ENCODE measurements at places on chromosomes 1 and 21.

- DNase-seq, result no peak
Measured at GRCh38 chr1:162292422-162292849, 84.2 kb downstream of the SPATA46 start.

- no peak for DNase-seq
Measured at GRCh38 chr1:13543451-13544220, 29.8 kb upstream of the LRRC38 start.

DNA sequence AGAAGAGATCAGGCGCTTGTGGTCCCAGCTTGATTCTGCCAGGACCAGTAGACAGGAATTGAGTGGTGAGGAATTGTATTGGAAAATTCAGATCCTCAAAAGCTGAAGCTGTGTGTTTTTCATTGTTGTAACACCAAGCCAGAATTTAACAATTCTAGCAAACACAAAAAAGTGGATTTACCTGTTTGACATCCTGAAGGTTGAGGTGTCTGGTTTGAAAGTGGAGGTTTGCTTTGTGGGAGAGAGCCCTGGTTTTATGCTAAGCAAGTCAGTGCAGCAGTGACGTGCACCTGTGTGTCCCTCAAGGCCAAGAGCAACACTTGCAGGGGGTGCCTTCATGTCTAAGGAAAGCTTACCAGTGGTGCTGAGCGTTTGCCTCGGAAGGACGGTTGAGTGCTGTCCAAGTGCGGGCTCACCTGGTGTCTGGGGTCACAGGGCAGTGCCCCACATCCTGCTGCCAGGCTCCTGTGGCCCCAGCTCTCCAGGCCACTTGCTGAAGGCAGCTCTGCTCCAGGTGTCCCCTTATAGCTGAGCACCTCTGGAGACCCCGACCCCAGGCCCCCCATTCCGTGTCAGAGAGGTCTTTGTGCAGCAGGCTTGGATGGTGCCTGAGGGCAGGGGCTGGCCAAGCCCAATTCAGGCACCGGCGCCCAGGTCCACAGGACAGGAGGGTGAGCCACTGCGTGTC lies 27.7 kb downstream of the PCNT start:
- DNase-seq, result no peak

GRCh38 chr1:82844911-82845827 lies 1044.4 kb downstream of the ADGRL2 start:
- no peak for DNase-seq

DNA sequence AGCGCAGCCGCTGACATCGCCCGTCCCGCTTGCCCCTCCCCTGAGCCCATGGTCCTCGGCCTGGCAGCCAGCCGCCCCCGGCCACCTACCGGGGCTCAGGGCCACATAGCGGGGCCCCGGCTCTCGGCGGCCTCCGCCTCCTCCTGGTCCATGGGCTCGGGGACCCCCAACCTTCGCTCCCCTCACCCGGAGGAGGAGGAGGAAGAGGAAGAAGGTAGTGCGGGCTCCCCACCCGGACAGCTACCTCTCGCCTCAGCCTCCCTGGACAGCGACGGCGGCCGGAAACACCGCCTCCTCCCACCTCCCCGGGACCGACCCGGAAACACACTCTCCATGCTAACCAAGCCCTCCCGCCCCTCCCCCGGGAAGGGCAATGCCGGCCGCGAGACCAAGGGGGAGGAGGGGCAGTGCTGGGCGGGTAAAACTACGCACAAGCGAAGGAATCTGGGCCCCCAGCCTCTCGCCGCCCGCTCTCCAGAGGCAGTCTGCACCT lies at the start of gene KIAA0319L:
KIAA0319L (minus strand) TSS at position 286 of the 493 bp plus-strand sequence. CDS start 2,912 bp downstream, outside the sequence.
- peak; percentile 93 for DNase-seq

- DNase-seq, result no peak
Measured at GRCh38 chr1:7535934-7536878, 234.9 kb upstream of the VAMP3 start.

DNA sequence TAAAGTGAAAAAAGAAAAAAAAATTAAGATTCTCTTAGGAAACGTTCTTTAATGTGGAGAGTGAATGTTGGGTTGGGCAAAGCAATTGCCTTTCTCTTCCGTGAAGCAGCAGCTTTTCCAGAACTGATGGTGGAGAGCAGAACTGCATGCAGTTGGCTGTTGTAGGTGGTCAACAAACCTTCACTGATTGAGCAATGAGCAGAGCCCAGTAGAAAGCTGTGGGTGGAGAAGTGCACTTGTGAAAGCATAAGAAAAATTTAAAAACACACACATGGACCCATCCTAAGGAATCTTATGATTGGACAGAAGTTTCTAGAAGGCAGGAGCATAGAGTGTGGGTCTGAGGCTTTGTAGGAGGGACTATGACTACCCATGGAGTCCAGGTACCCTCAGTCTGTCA lies 4.5 kb downstream of the PRELP start:
- no peak for DNase-seq

DNA sequence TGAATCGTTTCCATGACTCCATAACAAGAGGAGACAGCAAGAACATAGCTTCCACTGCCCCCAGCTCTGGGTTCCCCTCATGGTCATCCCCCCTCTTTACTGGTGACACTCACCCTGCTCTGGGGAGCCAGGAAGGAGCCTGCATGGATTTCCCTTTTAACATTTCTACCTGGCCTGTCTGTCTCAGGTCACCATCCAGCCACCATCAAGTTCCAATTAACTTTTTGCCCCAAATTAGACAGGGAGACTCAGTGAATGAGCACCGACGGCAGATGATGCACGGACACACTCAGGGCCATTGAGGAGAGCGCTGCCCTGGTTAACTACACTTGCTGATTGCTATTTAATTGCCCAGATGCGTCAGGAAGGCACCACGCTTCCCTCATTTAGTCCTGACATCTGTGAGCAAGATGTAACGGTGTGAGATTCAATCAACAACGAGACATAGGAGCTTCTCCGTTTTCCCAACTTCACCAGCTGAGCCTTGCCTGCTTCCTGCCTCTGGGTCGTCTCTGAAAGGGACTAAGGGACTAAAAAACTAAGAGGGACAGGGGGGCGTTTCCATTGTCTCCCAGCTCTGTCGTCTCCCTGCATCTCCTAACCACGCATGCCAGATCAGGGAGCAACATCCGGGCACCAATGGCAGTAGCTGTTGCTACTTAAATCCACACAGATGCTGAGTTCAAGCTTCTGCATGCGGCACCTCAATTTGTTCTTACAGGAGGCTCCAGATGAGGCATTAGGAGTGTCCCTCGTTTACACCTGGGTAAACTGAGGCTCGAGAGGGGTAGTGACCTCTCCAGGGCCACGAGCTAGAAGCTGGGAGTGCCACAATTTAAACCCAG lies 426.7 kb downstream of the NPHP4 start:
- DNase-seq, result no peak

DNA sequence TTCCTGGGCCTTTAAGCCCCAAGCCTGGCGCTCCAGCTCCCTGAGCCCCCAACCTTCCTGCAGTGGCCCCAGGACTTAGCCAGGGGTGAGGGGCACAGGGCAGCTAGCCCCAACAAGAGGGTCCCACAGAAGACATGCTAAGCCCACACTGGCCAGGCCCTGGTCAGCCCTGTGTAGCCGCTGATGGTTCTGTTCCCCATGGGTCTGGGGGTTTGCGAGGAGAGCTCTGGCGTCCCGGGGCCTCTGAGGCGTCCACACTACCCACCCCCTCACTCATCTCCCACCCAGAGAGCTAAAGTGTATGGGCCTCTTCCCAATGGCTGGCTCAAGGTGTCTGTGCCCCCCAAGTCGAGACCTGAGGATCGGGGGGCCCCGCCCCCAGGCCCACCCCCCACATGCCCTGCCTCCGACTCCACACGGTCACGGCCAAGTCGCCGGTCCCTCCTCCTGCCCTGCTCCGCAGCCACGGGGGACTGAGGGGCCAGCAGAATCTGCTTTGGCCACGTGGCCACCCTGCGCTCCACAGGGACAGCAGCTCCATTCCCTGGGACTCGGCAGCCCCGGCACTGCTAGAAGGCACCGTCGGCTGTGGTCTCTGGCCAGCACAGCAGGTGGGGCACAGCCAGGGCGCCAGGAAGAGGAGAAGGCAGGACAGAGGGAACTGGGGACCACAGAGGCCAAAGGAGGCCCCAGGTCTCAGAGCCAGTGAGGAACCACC lies 7.8 kb downstream of the TNFRSF18 start:
- no peak for DNase-seq

- DNase-seq, result no peak
Measured at GRCh38 chr1:230122366-230123279, 55.6 kb downstream of the GALNT2 start.

DNA sequence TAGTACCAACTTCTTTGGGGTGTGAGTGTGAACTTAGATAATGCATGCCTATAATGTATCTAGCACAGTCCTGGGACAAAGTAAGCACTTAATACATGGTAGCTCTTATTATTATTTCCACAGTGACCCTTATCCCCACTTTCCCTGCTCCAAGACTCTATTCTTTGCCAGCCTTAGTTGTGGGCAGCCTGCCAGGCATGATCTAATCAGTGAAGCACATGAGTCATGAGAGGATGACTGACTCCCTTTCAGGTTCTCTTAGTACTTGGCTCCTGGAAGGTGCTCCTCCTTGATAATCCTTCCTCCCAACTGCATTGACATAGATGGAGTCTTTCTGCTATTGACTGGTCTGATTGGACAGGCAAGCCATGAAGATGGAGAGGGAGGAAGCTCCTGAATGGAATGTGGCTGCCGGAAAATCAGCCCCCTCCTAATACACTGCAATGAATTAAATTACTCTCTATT lies 17.4 kb upstream of the GNG12 start:
- DNase-seq, result no peak

GRCh38 chr1:193419295-193419694 lies 232.9 kb upstream of the B3GALT2 start:
- no peak for DNase-seq

- DNase-seq, result no peak
Measured at GRCh38 chr1:18237371-18237770, 129.8 kb downstream of the IGSF21 start.

- DNase-seq, result no peak
Measured at GRCh38 chr1:6667139-6667538, 34.5 kb downstream of the DNAJC11 start.

DNA sequence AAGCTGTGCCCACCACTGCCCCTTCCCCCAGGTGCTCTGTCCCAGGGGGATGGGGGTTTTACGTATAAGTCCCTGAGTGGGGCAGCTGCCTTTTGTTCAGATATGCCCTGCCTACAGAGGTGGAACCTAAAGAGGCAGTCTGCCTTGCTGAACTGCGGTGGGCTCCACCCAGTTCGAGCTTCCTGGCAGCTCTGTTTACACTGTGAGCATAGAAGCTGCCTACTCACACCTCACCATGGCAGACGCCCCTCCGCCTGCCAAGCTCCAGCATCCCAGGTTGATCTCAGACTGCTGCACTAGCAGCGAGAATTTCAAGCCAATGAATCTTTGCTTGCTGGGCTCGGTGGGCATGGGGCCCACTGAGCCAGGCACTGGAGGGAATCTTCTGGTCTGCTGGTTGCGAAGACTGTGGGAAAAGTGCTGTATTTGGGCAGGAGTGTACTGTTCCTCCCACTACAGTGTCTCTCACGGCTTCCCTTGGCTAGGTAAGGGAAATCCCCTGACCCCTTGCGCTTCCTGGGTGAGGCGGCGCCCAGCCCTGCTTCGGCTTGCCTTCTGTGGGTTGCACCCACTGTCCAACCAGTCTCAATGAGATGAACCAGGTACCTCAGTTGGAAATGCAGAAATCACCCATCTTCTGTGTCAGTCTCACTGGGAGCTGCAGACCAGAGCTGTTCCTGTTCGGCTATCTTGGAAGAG lies 17.6 kb upstream of the RWDD3 start:
- DNase-seq, result no peak

DNA sequence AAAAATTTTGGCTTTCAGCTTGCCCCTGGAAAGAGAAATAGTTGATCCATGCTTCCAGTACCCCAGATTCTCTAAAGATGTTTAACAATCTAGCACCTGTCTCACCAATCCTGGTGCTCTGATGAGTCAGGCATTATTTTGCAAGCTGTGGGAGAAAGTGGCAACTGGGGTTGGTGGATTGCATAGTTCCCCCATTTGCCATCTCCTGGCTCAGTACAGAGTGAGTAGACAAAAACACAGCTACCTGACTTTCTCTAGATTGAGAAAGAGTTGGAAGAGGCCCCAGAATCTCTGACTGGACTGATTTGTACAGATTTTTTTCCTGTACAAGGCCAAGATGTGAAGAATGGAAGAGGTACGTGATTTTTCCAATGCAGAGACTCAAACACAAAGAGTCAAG lies 75.1 kb upstream of the NEGR1 start:
- no peak for DNase-seq

DNA sequence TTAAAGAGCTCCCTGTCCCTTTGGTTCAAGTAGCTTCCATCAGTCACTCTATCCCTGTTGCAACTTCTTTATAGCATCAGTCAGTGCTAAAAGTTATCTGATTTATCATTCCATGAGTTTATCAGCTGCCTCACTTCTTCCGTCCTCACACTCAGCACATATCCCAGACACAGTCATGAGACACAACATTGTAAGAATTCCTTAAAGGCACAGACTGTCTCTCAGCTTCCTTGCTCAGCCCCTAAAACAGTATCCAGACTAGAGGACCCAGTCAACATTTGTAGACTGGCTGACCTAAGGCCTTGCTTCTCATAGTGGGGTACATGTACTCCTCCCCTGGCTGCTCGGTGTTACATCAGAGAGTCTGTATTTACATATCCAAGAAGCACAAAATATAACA lies 164.9 kb upstream of the ADGRL2 start:
- no peak for DNase-seq

- DNase-seq, result no peak
Measured at GRCh38 chr21:31176080-31176551, 137.8 kb upstream of the KRTAP19-8 start.

GRCh38 chr1:164709126-164709525 lies 150.1 kb downstream of the PBX1 start:
- DNase-seq, result no peak

GRCh38 chr1:85451236-85451830 lies 13.6 kb downstream of the DDAH1 start:
- DNase-seq, result no peak

GRCh38 chr1:214213136-214213535 lies 67.8 kb upstream of the SMYD2 start:
- no peak for DNase-seq

DNA sequence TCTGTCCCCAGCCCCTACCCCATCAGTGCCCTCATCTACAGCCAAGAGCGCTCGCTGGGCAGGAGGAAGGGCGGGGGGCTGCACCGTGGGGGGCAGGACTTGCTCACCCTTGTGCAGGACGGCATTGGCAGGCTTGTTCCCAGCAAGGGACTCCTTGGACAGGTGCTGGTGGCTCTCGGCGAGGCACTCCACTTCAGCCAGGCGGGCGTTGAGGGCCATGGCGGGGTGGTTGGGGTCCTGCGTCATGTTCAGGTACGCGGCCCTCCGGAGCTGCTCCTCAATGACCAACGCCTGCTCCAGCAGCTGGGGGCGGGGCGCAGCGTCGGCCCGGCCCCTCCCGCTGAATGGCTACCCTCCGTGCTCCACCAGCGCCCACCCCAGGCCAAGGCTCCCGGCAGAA lies 64.0 kb downstream of the KCNAB2 start:
- DNase-seq, result no peak

DNA sequence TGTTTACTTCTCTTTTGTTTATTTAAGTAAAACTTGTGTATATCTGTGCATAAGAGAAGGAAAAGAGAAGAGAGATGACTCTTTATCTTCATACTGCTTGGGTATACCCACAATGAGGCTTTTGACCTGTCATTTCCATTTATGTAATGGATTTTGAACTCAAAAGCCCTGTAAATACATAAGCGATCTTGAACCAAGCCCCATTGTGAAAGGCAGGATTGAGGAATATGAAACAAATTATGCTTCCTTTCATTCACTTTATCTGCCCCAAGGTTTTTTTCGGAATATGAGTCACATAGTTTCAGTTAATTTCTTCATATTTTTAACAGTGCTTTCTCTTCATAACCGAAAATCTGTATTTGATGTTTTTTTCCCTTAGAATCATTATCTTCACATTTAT lies 21.4 kb downstream of the CNST start:
- DNase-seq, result no peak

GRCh38 chr1:150311762-150312161 lies 9.6 kb upstream of the PRPF3 start:
- DNase-seq, result no peak
